Activated CD4-positive, alpha-beta T cell treated with anti-CD3 and anti-CD28 coated beads, Interleukin-2, amount 10 ng/mL, durations not matched to agents 7 days and 5 days (primary cell): ENCODE measurements at places on chromosomes 12 and 14. TPM values are rescaled to one million over a fixed set of nuclear protein-coding genes. Genes with fewer than 3 reads are reported as not detected.

The INSM2 gene
- not detected for total RNA-seq

The DHRS2 gene
- total RNA-seq: 0.50 TPM

The NXPH4 gene
- 0.32 TPM for total RNA-seq

The TAS2R42 gene
- not detected for total RNA-seq

GRCh38 chr12:3973973-3974644 lies 100.9 kb upstream of the PARP11 start:
- DNase-seq: peak; percentile 16

DNA sequence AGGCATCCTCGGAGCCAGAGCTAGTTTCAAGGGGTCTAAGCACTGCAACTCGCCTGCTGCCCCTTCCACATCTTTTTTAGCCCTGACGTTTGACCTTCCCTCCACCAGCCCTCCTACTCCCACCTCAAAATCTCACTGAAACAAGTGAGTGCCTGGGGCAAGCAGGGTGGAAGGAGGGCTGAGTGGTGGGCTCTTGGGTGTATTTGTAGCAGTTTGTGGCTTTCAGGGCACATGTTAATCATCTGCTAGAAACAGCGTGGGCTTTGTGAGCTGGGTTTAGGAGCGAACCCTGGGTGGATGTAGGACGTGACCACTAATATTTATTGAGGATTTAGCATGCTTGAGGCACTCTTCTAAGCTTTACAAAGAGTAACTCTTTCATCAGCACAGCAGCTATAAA lies 390.3 kb downstream of the GRIN2B start:
- DNase-seq: no peak

The SALL2 gene
- total RNA-seq: 2.2 TPM

DNA sequence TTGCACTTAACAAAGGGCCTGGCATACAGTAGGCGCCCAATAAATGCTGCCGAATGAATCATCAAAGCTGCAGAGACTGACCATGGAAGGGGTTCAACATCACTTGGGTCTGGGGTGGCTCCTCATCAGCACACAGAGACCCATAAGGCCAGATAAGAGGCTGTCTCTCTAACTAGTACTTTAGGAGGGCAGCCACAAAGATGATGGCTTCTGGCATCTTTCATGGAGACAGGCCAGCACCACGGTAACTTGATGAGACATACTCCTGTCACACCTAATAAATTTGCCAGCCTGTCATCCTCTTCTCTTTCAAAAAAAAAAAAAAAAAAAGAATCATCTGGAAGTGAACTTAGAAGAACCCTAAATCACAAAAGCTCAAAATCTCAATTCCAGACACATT lies 3.4 kb downstream of the PRIMA1 start:
- DNase-seq: no peak

The DCN gene
- not detected for total RNA-seq

GRCh38 chr12:118330421-118331018 lies 42.2 kb downstream of the TAOK3 start:
- DNase-seq: no peak

GRCh38 chr12:53173085-53173715 lies 7.3 kb upstream of the ZNF740 start:
- no peak for DNase-seq
